B cell (primary cell): ENCODE measurements at places on chromosomes 11 and 22. TPM values are rescaled to one million over a fixed set of nuclear protein-coding genes. Genes with fewer than 3 reads are reported as not detected.

DNA sequence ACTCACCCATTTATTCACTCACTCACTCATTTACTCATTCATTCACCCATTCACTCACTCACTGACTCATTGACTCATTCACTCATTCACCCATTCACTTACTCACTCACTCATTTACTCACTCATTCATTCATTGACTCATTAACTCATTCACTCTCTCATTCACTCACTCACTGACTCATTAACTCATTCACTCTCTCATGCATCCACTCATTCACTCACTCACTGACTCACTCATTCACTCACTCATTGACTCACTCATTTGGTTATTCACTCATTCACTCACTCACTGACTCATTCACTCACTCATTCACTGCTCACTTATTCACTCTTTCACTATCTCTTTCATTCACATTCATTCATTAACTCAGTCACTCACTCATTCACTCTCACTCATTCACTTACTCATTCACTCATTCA, 2.5 kb upstream of the MUC5AC start:
- no peak for DNase-seq
- no peaks in the 10 kb centered on the region for H3K36me3 ChIP-seq
- H3K27me3 ChIP-seq = no peaks in the 10 kb centered on the region

DNA sequence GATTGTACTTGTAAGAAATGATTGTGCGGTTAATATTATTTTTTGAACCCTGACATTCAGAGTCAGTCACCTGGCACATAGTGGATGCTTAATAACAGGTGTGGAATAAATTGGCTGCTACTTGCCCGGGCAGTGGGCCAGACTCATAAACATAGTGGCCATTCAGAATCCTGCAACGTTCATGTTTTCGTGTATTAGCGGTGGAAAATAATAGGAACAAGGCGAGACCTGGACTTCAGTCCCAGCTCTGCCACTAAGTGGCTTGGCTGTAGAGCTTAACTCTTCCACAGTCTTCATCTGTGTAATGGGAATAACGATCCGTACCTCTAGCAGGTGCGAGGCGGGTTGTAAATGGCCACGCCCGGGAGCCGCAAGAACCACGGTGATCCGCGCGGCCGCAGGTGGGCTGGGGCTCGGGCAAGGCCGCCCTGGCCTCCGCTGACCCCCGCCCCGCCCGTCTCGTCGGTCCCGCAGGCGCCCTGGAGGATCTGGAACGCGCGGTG, 761 bp upstream of the TMEM25 start:
- peak overlapping the region; percentile 42 for H3K27ac ChIP-seq
- no peaks in the 10 kb centered on the region for H3K27me3 ChIP-seq
- no peaks in the 10 kb centered on the region for H3K36me3 ChIP-seq
- H3K4me1 ChIP-seq = peaks cover 21% of the 10 kb centered on the region
- no peak for DNase-seq

- no peaks in the 10 kb centered on the region for H3K27me3 ChIP-seq
- no peak overlapping the region for H3K4me3 ChIP-seq
- H3K27ac ChIP-seq = no peak overlapping the region
- H3K36me3 ChIP-seq = no peaks in the 10 kb centered on the region
- no peak for DNase-seq
Observed at GRCh38 chr22:27307545-27308247, 493.9 kb downstream of the MN1 start.

TMPRSS13 gene
- 8.0 and 8.7 TPM in 2 replicates for total RNA-seq

DNA sequence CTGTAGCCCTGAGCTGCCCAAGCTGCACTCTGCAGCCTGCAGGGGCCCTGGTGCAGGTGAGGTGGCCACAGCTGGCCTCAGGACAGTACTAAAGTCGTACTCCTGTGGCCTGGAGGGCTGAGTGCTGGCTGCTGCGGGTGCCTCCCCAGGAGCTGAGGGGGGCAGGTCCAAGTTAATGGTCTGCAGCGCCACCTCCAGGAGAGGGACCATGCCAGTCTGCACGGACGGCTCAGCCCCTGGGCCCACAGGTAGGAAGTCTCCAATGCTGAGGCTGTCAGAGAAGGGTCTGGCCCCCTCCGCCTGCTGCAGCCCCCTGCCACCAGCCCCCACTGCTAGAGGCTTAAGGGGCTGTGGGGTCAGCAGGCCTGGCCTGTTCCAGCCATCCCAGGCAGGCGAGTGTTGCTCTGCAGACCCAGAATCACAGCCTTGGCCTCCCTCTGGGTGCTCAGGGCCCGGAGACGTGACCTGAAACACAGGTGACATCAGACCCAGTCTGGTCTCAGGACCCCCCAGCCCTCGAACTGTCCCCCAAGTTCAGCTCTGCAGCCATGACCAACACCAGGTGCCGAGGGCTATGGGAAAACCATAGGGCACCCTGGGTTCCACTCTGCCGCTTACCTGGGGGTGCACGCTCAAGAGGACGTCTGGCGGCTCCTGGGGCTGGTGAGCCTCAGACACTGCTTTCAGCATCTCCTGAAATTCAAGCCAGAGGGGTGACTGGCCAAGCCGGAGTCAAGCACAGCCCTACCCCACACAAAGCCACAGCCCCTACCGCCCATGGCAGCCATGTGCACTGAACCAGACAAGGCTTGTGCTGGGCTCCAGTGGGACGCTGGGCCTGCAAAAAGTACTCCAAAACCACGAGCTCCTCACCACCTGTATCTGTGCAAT, 20.8 kb downstream of the SELENOO start:
- no peak overlapping the region for H3K4me3 ChIP-seq
- H3K27ac ChIP-seq = no peak overlapping the region
- DNase-seq = peak; percentile 36
- H3K36me3 ChIP-seq = peaks cover 72% of the 10 kb centered on the region

KRTAP5-11 gene
- not detected in 2 replicates for total RNA-seq

- no peaks in the 10 kb centered on the region for H3K4me1 ChIP-seq
- no peak overlapping the region for H3K4me3 ChIP-seq
- H3K27me3 ChIP-seq = no peaks in the 10 kb centered on the region
- no peaks in the 10 kb centered on the region for H3K36me3 ChIP-seq
- no peak for DNase-seq
Observed at GRCh38 chr11:31872076-31872443, 60.9 kb upstream of the PAX6 start.

DNA sequence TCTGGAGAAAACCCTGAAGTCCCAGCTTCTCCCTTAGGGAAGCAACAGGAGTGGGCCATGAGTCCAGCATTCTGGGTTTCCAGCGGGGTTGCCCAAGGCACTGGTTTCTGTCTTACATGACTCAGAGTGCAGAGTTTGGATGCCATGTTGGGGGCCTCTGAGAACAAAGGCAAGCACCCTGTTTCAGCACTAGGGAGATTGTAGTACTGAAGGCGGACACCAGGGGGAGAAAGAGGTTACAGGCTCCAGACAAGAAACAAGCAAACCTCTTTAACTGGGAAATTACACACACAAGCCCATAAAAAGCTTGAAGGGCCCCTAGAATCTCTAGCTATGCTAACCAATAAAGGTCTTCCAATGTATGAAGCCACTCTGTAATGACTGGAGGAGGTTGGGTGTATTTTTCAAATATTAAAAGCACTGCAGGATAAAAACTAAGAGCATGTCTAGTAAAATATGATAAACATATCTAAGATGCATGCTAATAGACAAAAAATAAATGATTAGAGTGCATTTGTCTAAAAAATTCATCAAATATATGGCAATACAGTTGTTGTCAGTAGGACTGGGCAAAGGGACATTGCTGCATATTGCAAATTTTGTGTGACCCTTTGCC, 7.1 kb downstream of the MS4A6E start:
- H3K4me1 ChIP-seq = peaks cover 9% of the 10 kb centered on the region
- no peaks in the 10 kb centered on the region for H3K27me3 ChIP-seq
- H3K27ac ChIP-seq = no peak overlapping the region
- peak; percentile 85 for DNase-seq
- H3K4me3 ChIP-seq = no peak overlapping the region

- no peak within 1 kb of the TSS for H3K27ac ChIP-seq
- H3K36me3 ChIP-seq = no peaks in the 10 kb centered on the region
- DNase-seq = no peak
- peaks cover 8% of the 10 kb centered on the region for H3K4me1 ChIP-seq
- H3K4me3 ChIP-seq = no peak within 1 kb of the TSS
- H3K27me3 ChIP-seq = no peaks in the 10 kb centered on the region
Observed at GRCh38 chr22:44752285-44753188, at the start of gene ARHGAP8. ARHGAP8 (plus strand) TSS chr22:44752575; CDS start chr22:44786528, 33,953 bp downstream.

DNA sequence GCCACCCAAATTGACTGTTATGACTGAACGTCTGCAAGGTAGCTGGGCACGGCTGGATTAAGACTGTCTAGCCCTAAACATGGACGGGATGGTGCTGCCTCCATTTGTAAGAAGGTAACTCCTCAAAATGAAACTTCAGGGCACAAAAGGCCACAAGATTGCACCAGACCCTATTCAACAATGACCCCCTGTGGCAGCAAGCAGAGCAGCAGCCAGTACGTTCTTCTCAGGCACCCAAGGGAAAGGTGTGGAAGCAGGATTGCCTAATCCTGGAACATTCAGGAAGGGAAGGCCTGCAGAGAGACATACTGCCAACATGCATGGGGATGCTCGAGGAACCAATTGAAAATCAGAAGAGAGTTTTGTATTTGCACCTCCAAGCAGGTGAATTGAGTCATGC, 4.5 kb upstream of the TBX10 start:
- H3K27me3 ChIP-seq = peaks cover 6% of the 10 kb centered on the region
- peak; percentile 12 for DNase-seq
- H3K27ac ChIP-seq = no peak overlapping the region
- peaks cover 59% of the 10 kb centered on the region for H3K4me1 ChIP-seq
- no peak overlapping the region for H3K4me3 ChIP-seq

GRCh38 chr22:50581950-50582492, 628 bp downstream of the CHKB start:
- DNase-seq = no peak
- peaks cover 17% of the 10 kb centered on the region for H3K36me3 ChIP-seq
- H3K4me1 ChIP-seq = peaks cover 25% of the 10 kb centered on the region
- peak overlapping the region; percentile 82 for H3K27ac ChIP-seq

- DNase-seq = peak; percentile 85
- H3K36me3 ChIP-seq = no peaks in the 10 kb centered on the region
- H3K4me1 ChIP-seq = peaks cover 17% of the 10 kb centered on the region
- H3K27ac ChIP-seq = no peak within 1 kb of the TSS
- peak within 1 kb of the TSS; percentile 81 for H3K4me3 ChIP-seq
- peaks cover 12% of the 10 kb centered on the region for H3K27me3 ChIP-seq
Observed at GRCh38 chr11:65314501-65315203, at the start of gene CDC42EP2. CDC42EP2 (plus strand) TSS chr11:65314866; CDS start chr11:65320899, 6,033 bp downstream.

DNA sequence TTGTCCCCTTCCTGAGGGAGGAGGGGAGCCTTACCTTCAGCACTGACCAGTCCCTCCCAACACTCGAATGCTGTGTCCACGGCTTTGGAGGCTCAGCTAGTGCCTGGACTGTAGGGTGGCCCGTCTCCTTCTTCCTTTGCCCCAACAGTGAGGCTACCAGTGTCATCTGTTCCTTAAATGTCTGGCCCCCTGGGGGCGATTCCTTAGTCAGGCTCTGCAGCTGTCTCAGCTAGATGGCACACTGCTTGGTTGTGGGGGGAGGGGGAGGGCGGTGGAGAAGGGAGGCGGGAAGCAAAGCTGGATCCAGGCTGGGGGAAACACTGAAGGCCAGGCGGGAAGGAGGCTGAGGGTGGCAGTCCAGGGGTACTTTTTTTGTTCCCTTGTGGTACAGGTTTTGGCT, at the start of gene IGSF22:
IGSF22 (minus strand) TSS at position 149 of the 400 bp plus-strand sequence. CDS start 1,952 bp downstream, outside the sequence.
- no peak within 1 kb of the TSS for H3K27ac ChIP-seq
- no peaks in the 10 kb centered on the region for H3K36me3 ChIP-seq
- H3K27me3 ChIP-seq = no peaks in the 10 kb centered on the region
- peaks cover 19% of the 10 kb centered on the region for H3K4me1 ChIP-seq
- DNase-seq = no peak

- DNase-seq = no peak
- no peaks in the 10 kb centered on the region for H3K36me3 ChIP-seq
- no peak overlapping the region for H3K27ac ChIP-seq
- H3K27me3 ChIP-seq = peaks cover 32% of the 10 kb centered on the region
Observed at GRCh38 chr11:282171-282570, 4.0 kb downstream of the NLRP6 start.

SYT7 gene
- total RNA-seq = not detected in 2 replicates

- H3K27me3 ChIP-seq = peaks cover 7% of the 10 kb centered on the region
- DNase-seq = no peak
- no peaks in the 10 kb centered on the region for H3K4me1 ChIP-seq
- H3K36me3 ChIP-seq = no peaks in the 10 kb centered on the region
- no peak overlapping the region for H3K4me3 ChIP-seq
Observed at GRCh38 chr11:1654388-1655167, 25.0 kb downstream of the KRTAP5-5 start.

DNA sequence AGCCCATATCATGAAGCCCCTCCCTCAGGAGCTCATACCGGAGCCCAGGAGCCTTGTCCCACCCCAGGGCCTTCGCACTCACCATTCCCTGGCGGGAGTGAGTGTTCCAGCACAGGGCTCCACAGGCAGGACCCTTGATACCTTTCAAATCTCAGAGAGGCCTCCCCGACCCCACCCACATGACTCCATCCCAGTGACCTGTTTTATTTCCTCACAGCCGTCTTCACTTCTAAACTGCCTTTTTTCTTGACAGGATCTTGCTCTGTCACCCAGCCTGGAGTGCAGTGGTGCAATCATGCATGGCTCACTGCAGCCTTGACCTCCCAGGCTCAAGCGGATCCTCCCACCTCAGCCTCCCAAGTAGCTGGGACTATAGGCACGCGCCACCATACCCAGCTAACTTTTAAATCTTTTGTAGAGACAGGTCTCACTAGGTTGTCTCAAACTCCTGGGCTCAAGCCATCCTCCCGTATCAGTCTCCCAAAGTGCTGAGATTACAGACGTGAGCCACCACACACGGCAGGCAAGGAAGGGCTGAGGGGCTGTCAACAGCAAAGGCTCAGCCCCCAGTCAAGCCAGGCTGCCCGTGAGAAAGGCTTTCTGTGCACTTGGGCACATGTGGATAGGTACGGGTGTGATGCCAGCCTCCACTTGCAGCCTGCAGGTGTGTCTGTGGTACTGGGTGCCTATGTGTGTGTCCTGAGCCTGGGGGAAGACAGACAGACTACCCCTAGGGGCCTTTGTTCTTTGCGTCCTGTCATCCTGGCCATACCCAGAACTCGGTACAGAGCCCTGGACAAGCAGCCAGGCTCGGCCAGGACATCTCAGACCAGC, 9.3 kb downstream of the RPL3 start:
- peaks cover 18% of the 10 kb centered on the region for H3K4me1 ChIP-seq
- H3K27ac ChIP-seq = no peak overlapping the region
- H3K36me3 ChIP-seq = peaks cover 37% of the 10 kb centered on the region
- no peak overlapping the region for H3K4me3 ChIP-seq
- no peaks in the 10 kb centered on the region for H3K27me3 ChIP-seq
- peak; percentile 29 for DNase-seq
